Stimulated activated CD4-positive, alpha-beta T cell treated with anti-CD3 and anti-CD28 coated beads, Interleukin-12 subunit alpha, Interleukin-12 subunit beta, amount 100 ng/mL, for 24 hours (primary cell): ENCODE measurements at places on chromosomes 3 and 15.

- no peak for DNase-seq
These were observed 140.8 kb downstream of the UNC13C start for GRCh38 chr15:54119051-54119450.

DNA sequence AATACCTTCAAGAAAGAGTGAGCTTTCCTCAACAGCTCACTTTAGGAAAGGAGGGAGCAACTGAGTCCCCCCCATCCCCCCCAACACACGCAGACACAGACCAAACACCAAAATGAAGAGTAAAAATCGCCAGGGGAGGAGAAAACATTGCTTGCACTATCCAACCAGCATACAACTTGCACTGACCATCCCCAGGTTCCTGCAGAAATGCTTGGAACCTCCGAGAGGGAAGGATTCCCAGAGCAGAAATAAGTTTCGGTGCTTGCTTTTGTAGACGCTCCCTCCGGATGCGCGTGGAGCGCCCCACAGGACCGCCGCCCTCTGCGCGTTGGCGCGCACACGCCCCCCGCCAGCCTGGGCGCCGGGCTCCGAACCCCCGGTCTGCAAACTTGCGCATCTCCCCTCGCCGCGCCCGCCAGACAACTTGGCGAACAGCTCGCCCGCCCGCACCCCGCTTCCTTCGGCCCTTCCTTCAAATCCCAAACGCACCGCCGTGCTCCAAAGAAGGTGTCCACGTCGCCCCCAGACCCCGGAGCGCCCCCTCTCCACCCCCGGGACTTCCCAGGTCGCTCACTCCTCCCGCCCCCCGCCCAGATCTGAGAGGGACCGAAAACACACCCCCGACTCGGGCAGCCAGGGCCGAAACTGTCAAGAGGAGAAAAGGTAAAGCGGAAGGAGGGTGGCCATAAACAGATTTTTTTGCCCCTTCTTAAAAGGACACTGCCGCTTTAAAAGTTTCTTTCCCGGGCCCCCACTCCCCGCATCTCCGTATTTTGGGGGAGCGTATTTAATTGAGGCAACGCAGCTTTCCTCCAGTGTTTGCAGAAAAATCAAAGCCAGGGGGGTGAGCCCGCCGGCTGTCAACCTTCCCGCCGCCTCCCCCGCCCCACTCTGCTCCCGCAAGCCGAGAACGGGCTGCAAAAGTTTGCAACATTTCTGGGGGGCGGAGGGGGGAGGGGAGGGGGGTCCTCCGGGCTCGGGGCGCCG, 859 bp downstream of the RORA start:
- DNase-seq = no peak

DNA sequence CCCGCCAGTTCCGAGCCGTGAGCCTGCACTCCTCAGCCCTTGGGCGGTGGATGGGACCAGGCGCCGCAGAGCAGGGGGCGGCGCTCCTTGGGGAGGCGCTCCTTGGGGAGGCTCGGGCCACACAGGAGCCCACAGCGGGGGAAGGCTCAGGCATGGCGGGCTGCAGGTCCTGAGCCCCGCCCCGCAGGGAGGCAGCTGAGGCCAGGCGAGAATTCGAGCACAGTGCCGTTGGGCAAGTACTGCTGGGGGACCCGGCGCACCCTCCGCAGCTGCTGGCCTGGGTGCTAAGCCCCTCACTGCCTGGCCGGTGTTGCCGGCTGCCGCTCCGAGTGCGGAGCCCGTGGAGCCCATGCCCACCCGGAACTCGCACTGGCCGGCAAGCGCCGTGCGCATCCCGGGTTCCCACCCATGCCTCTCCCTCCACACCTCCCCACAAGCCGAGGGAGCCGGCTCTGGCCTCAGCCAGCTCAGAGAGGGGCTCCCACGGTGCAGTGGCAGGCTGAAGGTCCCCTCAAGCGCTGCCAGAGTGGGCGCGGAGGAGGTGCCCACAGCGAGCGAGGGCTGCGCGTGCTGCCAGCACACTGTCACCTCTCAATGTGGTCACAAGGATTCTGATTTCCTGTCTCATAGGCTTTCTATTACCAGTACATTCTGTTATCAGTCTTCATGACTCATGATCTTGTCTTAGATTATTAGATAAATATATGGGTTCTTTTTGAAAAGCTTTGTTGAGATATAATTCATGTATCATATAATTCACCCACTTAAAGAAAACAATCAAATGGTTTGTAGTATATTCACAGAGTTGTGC, 44.0 kb upstream of the LRIG1 start:
- no peak for DNase-seq

DNA sequence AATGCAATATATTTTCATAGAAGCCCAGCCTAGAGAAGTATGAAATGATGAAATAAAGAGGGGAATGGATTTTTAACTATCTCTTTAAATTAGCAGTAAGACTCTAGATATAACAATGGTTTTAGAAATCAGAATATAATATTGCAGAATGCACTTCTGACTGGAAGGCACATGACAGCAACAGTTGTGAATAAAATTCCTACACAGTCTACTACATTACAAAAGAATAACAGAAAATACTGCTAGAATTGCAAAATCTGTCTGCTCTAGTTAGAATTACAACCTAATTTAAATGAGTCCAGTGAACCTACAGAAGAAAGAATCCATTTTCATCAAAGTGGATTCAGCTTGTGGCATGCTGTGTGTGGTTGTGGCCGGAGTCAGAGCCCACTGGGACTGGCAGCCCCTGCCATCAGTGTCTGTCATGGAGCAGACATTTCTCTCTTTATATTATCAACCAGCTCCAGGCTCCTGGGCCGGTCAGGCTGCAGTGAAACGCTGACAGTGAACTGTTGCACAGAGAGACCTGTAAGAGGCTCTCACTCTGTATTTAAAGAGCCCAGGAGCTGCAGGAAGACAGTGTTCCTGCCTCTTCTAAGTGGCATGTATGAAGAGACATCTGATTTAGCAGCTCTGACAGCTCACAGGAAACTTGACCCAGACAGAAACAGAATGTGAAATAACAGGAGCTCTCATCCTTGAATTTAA, 1523.8 kb upstream of the CADM2 start:
- DNase-seq = no peak

GRCh38 chr3:122947196-122947595, 80.4 kb downstream of the SEMA5B start:
- no peak for DNase-seq

DNA sequence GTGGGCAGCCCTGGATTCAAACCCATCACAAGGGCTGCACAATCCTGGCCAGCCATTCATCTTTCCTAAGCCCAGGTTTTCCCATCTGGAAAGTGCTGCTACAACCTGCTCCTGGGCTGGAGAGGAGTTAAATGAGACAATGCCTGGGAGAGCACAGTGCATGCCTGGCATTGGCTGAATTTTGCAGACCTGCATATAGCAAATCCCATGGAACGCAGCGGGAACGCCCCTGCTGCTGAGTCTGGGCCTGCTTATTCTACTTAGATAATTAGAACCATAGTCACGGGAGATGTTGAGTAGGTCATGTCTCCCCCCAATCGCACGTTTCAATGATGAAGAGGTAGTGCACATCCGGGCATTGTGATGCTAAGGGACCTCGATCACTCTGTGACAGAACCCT, 46.6 kb downstream of the ABTB1 start:
- no peak for DNase-seq

- no peak for DNase-seq
These were observed 28.4 kb upstream of the ARL8B start for GRCh38 chr3:5093731-5094130.

- DNase-seq = no peak
These were observed 529.8 kb downstream of the MAGI1 start for GRCh38 chr3:65508750-65509422.

GRCh38 chr3:103624271-103624670, 1189.5 kb downstream of the ZPLD1 start:
- no peak for DNase-seq

- DNase-seq = no peak
These were observed 337.5 kb downstream of the GAP43 start for GRCh38 chr3:115960799-115961198.

DNA sequence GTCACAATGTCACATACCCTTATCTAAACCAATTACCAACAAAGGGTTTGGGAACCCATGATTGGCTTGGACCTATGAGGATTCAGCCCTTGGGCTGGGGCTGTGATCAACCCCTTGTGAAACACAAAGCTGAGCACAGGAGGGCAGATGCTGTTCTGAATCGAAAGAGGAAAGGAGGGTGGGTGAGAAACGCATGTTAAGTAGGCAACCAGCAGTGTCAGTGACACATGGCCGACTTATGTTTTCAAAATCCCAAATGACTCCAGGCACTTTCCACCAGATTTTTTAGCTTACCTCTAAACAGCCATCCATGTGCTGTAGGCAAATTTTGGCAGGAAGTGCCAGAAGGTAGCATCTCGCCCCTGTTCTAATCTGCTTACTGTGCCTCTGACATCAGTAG, 34.1 kb upstream of the KLHL25 start:
- DNase-seq = no peak

DNA sequence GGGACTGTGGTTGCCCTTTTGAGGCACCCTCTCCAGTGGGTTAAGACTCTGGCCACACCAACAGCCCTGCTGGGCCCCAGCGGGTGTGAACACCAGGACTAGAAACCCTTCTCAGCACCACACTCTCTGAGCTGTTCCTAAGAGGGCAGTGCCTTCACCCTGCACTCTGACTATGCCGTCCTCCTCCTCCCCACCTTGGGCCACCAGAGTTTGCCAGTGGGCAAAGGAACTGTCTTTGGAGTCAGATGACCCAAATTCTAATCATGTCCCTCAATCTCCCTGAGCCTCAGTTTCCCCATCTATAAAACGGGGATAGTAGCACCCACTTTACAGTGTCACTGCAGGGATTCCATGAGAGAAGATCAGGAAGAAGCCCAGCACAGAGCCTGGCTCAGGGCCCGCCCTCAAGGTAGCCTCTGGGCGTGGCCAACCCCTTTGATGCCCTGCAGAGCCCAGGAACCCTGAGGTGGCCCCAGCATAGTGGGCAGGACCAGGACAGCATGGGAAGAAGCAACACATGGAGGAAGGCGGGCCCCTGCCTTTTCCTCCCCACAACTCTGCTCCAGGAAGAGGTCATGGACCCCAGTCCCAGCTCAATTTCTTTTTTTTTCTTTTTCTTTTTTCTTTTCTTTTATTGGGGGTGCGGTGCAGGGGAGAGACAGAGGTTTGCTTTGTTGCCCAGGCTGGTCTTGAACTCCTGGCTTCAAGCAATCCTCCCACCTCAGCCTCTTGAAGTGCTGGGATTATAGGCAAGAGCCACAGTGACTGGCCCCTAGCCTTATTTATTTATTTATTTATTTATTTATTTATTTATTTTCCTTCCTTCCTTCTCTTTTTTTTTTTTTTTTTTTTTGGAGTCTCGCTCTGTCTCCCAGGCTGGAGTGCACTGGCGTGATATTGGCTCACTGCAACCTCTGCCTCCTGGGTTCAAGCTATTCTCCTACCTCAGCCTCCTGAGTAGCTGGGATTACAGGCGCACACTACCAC, 115.7 kb upstream of the LINGO1 start:
- no peak for DNase-seq

DNA sequence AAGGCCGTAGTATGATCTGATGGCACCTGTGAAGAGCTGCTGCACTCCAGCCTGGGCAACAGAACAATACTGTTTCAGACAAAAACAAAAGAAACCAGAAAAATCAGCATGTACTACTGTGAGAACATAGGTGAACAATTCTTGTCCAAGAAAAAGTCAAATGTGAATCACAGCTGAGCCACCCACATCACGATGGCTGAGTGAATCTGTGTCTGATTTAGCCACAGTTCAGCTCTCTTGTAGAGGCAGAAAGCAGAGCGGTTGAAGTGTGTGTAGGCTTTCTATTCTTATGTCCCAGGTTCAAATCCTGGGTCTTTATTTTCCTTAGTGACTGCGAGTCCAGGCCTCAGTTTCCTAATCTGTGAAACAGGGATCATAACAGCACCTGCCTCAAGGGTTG, 4.4 kb upstream of the FURIN start:
- no peak for DNase-seq

DNA sequence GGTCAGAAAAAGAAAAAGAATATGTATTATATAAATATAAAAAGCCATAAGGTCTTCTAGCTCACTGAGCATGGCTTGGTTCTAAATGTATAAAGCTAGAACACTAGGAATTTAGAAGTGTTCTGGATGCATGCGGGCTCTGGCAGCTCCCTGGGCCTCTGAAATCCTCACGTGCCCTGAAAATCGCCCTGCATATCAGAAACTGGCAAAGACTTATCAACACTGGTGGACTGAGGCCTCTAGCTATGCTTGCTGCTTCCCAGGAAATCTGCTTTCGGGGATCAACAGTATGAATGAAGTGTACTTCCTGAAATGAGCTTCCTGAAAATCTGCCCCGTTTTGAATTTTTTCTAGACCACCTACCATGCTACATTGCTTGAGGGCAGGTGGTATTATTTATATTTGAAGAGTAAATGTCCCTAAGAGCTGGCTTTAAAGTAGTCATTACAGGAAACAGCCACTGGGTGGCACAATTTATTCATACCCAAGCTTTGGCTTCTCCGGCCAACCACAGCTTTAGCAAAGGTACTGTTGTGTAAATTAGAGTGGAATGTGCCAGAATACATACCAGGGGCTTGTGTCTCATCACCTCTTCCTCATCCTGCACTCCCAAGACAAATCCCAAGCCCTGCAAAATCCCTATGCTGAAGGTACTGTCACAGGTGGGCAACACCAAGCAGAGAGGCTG, 17.7 kb downstream of the CRTAP start:
- no peak for DNase-seq

DNA sequence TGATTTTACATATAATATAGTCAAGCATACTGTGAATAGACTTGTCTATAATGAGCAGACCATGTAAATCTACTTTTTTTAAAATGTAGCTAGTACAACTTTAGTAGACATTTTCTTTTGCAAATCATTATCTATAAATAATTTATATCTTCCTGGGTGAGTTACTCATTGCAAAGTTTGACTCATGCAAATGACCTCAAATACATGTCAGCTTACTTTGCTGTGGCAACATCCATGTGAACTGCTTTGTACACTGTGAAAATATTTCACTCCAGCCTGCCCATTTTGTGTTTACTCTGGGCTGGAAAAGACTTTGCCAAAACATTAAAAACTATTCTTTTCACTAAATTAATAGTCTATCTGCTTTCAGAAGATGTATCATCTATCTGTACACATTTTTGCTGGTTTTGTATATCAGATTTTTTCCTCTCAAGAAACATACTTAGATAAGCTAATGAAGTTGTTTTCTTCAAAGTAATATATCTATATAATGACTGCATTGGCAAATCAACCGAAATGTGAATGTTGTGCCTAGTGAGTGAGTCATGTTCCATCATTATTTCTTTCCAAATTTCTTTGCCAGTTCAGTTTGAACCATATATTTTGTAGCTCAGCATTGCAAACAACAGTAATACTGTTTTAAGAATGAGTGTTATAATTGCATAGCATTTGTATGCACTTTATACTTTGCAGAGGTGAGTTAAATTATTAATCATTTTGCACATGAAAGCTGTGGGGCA, 26.5 kb downstream of the IGSF10 start:
- DNase-seq = no peak

DNA sequence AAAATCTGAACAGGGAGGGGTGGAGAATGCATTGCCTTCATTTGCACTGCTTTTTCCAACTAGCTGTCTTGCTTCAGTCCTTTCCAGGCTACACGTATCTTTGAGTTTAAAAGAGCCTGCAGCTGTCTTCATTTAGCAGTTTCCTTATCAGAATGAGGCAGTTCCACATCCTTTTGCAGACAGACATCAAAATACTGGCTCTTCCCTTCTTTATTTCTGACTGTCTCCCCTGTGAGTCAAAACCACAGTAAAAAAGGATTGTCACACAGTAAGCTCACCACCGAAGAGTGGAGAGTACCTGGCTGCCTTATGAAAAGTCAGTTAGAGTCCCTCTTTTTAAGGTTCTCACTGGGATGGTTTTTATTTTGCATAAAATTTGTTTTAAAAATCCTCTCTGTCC, 205.5 kb upstream of the CD96 start:
- DNase-seq = no peak
